ENCODE measurements at places on chromosomes 1 and 21. TPM values are rescaled to one million over a fixed set of nuclear protein-coding genes. Genes with fewer than 3 reads are reported as not detected.

- DNase-seq: peak; percentile 64
Measured at GRCh38 chr21:32826329-32827167, 55.0 kb upstream of the PAXBP1 start.

LRRC8C gene
- total RNA-seq: 4.4 TPM

ELAPOR1 gene
- 0.58 TPM for total RNA-seq

DNA sequence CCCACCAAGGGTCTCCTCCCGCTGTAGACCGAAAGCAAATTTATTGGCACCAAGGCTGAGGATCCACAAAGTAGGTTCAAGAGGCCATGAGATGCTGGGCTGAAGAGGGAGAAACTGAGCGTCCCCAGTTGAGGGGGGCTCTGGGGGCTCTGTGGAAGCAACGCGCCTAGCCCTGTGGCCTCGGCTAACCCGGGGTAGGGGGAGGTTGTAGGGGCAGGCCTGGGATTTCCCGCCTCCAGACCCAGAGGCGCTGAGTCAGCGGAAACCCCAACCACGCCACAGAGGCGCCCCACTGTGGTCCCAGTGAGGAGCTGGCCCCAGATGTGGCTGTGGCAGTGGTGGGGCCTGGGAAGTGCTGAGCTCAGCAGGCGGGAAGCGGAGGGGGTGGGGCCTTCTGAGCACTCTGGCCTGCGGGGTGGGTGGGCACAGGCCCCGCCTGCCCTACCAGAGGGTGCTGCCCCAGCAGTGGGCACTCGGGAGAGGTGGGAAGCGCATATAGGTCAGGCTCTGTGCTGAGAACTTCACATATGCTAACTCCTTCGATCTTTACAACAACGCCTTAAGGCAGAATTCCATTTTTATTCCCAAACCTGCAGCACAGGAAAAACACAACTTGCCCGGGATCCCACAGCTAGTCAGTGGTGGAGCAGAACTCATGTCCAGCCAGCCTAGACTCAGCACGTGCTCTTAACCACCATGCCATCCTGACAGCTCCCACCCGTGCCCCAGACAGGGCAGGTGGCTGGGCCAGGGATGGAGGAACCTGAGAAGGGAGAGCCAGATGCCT, 1.5 kb upstream of the COL16A1 start:
- peak; percentile 66 for DNase-seq

FMO2 gene
- total RNA-seq: not detected

DNA sequence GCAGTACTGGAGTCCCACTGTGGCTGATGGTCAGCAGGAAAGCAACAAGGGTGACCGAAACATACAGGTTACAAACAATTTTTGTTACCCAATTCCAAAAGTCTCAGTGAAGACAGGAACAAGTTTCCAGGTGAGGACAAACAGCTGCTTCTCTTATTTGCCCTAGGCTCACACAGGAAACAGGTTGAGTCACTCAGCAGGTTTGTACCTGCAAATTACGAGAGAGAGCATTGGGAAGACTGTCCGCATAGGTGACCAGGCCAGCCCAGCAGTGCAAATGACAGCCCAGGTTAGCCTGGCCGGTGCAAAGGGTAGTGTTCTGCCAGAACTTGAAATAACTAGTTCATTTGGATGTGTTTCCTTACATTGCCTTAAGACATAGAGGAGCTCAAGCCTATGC, 40.0 kb upstream of the DSCAM start:
- DNase-seq: peak; percentile 78

- no peak for DNase-seq
Measured at GRCh38 chr1:154591206-154591605, 16.8 kb downstream of the ADAR start.

DNA sequence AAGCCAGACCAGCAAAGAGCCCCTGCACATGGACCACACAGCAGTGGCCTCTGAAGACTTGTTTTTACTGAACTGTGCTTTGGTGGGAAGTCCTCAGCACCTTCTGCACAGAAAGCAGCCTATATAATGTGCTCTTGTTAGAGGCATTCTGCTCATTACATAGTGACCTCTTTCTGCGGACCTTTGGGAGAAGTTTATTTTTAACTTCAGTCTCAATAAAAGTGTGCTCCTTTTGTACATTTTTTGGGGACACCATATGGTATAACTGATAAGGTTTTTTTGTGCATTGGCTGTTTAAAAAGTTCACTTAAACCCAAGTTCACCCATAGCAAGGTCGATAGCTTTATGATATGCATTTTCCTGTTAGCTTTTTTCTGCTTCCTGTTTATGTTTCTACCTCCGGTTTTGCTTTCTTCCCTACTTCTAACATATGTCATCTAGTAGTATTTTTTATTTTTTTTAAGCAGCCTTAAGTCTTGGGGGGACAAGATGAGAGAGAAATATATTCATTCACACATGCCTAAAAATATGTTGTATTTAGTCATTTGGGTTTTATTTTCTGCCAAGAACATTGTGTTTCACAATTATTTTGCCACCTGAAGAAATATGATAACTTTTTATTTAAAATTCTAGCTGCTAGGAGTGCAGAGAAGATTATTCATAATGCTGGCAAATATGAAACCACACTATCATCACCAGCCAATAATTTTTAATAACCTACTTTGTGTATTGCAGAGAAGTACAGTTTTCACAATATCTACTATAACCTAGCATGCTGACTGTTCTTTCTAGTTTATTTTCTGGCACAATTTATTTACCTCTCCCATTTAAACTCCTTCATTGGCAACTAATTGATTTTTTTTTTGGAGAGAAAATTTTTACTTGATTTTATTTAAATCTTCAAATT, 22.9 kb upstream of the SLC19A2 start:
- DNase-seq: peak; percentile 33

- no peak for DNase-seq
Measured at GRCh38 chr1:155195201-155196102, 12.2 kb downstream of the THBS3 start.

GRCh38 chr1:100361511-100362089, 9.3 kb downstream of the CDC14A start:
- DNase-seq: no peak

CD52 gene
- total RNA-seq: not detected

VTCN1 gene
- not detected for total RNA-seq

RSPH1 gene
- 0.52 TPM for total RNA-seq

DNA sequence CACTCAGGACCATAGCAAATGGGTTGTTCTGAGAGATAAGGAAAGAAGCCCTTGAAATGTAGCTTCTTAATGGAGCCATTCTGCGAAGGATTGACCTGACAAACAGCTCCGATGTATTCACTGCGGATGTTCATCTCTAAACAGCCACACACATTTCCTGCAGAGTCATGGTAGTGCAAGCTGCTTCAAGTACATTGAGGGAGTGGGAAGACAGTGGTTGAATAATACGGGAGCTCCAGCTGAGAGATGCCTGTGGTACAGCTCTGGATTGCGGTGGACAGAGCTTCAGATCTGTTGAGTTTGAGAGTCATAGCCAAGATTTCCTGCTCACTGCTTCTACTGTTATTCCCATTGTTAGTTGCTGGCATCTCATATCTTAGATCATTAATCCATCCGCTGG, 86.6 kb downstream of the ZBTB18 start:
- no peak for DNase-seq

CD48 gene
- total RNA-seq: not detected
